ENCODE measurements at places on chromosomes 11 and 22. TPM values are rescaled to one million over a fixed set of nuclear protein-coding genes. Genes with fewer than 3 reads are reported as not detected.

The C11orf86 gene
- 0.28 TPM for total RNA-seq

The C11orf68 gene
- 15.3 TPM for total RNA-seq

The OR56A1 gene
- not detected for total RNA-seq

The ANO5 gene
- 0.18 TPM for total RNA-seq

The CBX7 gene
- total RNA-seq: 6.6 TPM

The OR8D1 gene
- total RNA-seq: not detected

The SUSD2 gene
- 2.8 TPM for total RNA-seq

The C11orf97 gene
- total RNA-seq: not detected

The ZDHHC24 gene
- 13.0 TPM for total RNA-seq

The MPPED2 gene
- not detected for total RNA-seq

The CRACR2B gene
- total RNA-seq: 0.65 TPM

The MS4A15 gene
- not detected for total RNA-seq

The MEN1 gene
- 14.0 TPM for total RNA-seq

The RIBC2 gene
- total RNA-seq: not detected

The CSF2RB gene
- not detected for total RNA-seq

The FAM227A gene
- total RNA-seq: 1.6 TPM

The SYT9 gene
- total RNA-seq: not detected

The BAIAP2L2 gene
- total RNA-seq: 0.28 TPM

The NAALADL1 gene
- total RNA-seq: 27.7 TPM

The SCGB1C1 gene
- not detected for total RNA-seq

The DDX25 gene
- total RNA-seq: not detected

The PKDREJ gene
- under 0.01 TPM for total RNA-seq

The OR5B21 gene
- 0.14 TPM for total RNA-seq

The ROBO4 gene
- total RNA-seq: 0.46 TPM

The OR8D4 gene
- not detected for total RNA-seq

The TMEM9B gene
- total RNA-seq: 34.8 TPM

The ELF5 gene
- total RNA-seq: not detected

The GLB1L3 gene
- total RNA-seq: not detected

The C11orf42 gene
- not detected for total RNA-seq

The MUC6 gene
- not detected for total RNA-seq

The TREH gene
- not detected for total RNA-seq

The TSGA10IP gene
- total RNA-seq: not detected

The LRFN4 gene
- 10.7 TPM for total RNA-seq

The TNNI2 gene
- total RNA-seq: not detected
